ENCODE measurements at places on chromosomes 12 and 14.
A peak's percentile ranks its signal among the peaks of the same experiment; 100 is the strongest.

DNA sequence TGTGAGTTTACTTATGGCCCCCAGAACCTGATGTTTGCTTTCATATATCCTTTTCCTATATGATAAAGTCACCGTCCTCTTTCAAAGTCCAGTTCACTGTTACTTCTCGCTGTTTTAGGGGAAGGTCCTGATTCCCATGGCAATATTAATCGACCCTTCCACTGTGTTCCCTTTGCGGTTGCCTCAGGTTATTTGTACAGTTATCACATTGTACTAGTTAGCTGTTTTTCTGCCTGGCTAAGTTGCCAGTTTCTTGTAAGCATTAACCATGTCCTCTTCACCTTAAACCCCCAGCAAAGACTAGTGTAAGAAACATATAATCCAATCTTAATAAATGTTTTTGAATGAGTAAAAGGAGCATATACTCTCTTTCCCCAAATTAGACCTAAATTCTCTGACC is 115.0 kb upstream of the PPFIA2 start:
- DNase-seq: no peak

GRCh38 chr12:80187660-80188090 is 88.3 kb downstream of the OTOGL start:
- no peak for DNase-seq

GRCh38 chr14:67636361-67636919 is 16.7 kb downstream of the ARG2 start:
- no peak for DNase-seq

DNA sequence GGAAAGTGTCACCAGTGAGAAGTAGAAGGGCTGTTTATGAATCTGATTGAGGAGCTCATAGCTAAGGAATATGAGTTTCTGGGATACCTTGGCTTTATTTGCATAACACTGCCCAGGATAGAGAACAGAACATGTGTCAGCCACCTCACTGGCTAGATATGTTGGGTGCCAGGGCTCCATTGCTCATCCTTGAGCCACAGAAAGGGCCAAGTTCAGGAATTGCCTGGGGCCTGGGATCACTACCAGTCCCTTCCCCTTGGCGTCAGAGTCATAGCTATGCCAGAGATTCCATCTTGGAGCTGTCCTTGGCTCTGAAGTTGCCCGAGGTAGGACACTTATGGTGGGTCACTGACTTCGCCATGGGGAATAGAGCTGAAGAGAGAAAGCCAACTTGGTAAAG is 49.0 kb downstream of the IFT43 start:
- DNase-seq: no peak

DNA sequence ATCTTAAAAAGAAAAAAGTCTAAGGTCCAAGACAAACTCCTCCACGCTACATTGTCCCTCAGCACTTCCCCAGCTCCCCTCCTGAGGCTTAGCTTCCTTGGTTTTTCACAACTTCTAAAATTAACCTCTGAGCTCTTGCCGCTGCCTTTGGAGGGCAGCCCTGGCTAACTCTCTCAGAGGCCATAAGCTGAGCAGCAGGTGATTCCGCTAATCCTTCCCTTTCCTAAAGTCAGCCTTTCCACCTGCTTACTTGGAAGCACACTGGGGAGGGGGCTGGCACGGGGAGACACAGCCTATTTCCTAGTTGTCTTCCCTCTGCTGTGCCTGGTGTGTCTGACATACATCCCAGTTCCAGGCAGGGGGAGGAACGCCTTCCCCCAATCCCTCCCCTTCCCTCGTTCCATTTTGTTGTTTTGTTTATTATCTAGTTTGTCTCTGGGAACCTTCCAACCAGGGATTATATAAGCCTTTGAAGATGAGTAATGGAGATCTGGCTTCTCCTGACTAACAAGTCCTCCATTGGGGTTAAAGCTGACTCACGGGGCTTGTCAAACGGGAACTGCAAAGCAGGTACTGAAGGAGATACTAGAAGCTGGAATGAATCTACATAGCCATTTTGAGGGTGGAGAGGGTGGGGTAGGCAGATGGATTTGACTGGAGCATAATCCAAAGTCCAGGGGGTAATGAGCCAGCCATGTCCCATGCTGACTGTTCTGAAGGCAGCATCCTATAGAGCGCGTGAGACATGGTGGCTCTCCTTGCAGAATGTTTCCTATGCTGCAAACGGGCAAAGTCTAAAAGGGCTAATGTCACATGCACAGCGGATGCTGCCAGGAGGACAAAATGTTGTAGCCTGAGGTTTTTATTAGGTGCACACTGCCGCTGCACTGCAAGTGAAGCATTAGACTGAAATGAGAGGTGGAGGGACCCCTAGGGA is 230.8 kb downstream of the FOXN3 start:
- no peak for DNase-seq

- DNase-seq: no peak
Observed at GRCh38 chr12:90653040-90653439, 301.9 kb downstream of the CCER1 start.

DNA sequence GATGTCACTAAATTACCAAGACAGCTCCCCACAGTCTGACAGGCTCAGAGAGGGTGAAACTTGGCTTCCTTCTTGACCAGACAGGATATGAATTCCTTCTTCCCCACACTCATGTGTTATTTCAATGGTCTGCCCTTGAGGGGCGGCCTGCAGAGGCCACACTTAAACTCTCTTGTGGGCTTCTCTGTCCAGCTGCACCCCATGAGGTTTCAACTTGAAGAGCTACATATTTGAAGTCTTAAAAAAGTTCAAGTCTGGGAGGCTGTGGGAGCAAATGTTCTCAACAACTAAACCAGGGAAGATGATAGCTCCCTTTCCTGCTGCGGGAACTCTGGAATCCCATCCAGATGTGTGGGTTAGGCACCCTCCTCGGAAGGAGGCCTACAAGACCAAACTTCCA is 98.3 kb downstream of the TTC7B start:
- DNase-seq: no peak

GRCh38 chr12:3529281-3529680 is 38.3 kb downstream of the PRMT8 start:
- DNase-seq: no peak

- no peak for DNase-seq
Observed at GRCh38 chr14:38731962-38732361, 371.1 kb downstream of the SEC23A start.

- no peak for DNase-seq
Observed at GRCh38 chr12:71222436-71222835, 64.6 kb upstream of the TSPAN8 start.

GRCh38 chr12:57518920-57519795 is 1.2 kb downstream of the DDIT3 start:
- peak; percentile 21 for DNase-seq

- no peak for DNase-seq
Observed at GRCh38 chr12:112341046-112341825, 41.0 kb downstream of the HECTD4 start.

DNA sequence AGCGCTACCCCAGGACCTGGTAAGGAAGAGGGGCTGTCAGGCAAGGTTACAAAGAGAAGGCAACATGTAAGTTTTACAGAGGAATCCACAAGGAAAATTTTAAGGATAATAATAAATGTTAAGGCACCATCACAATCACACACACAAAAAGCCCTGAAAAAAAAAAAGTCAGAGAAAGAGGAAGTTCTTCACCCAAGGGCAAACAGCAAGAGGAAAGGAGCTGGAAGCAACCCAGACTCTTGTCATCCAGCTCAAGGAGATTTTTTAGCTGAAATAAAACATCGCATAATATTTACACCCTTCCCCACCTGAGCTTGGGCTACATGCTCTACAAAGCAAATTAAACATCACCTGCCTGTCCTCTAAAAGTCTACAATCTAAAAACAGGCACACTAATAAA is 9.5 kb downstream of the SPTB start:
- no peak for DNase-seq

GRCh38 chr14:75242546-75243273 is 35.9 kb upstream of the FOS start:
- no peak for DNase-seq

DNA sequence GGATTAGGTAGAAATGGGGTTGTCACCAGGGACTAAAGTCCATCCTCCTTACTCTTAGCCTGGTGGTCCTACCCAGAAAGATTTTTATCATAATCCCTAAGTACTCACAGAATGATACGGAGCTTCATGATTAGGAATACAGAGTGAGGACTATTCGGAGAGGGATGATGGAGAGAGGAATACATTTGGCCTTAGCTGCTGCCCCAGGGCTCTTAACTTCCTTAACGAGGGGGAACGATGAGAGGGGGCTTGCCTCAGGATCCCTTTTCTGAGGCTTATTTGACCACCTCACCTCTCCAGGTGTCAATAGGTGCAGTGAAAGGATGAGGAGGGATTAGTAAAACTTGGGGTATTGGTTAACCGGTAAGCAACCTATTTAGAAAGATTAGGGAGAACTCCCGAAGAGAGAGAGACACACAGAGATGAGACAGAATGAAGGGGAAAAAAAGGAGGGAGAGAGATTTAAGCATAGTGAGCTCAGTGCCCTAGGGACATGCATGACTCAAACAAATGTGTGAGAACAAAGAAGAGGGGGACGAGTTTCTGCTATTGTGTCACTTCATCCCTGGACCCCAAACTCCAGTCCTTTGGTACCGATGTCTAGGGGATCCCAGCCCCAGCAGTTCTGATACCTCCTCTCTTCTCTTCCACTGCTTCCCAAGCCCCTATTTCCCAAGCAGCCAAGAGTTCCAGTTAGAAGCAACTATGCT is 1.1 kb downstream of the NFE2 start:
- no peak for DNase-seq

DNA sequence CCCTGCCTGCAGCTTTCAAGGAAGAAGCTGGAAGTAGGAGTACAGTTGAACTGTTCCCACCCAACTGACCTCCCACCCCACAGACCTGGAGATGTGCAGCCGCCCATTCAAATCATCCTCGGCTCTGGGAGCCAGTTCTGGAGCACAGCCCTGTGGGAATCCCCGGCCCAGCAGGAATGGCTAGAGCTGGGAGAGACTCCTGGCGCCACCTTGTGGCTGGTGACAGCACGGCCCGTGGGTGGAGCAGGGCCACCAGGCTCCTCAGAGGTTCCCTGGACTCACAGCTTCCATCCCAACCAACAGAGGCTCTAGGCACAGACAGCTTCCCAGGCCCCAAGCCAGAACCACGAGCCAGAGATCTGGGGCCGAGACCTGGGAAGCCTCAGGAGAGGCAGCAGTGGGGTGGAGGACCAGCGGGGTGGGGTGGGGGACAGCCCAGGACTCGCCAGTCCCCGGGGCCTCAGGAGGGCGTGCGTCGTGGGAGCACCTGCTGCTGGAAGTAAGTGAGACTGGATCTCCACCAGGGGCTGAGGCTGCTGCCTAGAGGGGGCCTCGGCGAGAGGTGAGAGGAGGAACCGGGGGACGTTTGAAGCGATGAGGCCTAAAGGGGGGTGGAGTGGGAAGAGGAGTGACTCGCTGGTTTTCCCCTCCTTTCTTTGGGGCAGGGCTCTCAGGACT is 43.4 kb downstream of the RNF34 start:
- peak; percentile 71 for DNase-seq

DNA sequence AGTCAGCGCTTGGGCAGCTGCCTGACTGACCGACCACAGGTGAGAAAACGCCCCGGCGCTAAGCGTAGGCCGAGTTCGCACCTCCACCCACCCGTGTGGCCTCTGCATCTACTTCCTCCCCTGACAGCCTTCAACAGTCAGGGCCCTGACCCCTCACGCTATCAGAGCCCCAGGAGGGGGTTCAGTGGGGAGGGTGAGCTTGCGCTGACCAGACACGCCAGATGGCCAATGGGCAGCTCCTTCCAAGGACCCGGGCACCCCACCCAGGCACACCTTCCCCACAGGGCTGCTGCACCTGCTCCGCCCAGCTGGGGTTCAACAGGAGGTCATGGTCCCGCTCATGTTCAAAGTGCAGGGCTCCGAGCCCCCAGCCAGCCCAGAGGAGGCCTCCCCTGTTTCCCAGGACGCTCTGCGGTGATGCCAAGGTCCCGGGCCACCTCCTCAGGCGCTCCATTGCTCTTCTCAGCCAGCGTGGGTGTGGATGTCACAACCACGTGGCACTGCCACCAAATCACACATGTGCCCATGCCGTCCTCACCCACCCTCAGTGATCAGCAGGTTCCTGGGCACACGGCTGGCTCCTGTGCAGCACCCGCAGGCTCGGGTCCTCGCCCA is 48.7 kb upstream of the BCL11B start:
- DNase-seq: no peak
